NCI-H1092 (cell line): ENCODE measurements at places on chromosomes 1 and 21.

- no peak for DNase-seq
Observed at GRCh38 chr1:116288201-116288598, 84.8 kb upstream of the ATP1A1 start.

- no peak for DNase-seq
Observed at GRCh38 chr1:33167650-33168447, 14.0 kb downstream of the TRIM62 start.

DNA sequence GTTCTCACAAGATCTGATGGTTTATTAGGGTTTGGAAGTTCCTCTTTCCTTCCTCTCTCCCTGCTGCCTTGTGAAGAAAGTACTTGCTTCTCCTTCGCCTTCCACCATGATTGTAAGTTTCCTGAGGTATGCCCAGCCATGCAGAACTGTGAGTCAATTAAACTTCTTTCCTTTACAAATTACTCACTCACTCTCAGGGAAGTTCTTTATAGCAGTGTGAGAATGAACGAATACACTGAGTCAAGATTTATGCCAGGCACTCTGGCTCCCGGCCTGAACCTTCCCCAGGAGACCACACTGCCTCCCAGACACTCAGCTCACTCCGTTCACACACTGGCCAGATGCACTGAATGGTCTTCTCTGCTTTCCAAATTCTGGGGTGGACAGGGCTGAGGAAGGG is 308.3 kb upstream of the AJAP1 start:
- DNase-seq, result no peak

GRCh38 chr1:155320661-155321617 is at the start of gene RUSC1:
RUSC1 (plus strand) TSS chr1:155320894; CDS start chr1:155321774, 880 bp downstream.
- no peak for DNase-seq

GRCh38 chr1:40314721-40315238 is 2.3 kb downstream of the COL9A2 start:
- peak; percentile 64 for DNase-seq

GRCh38 chr1:224859651-224860050 is 69.8 kb upstream of the DNAH14 start:
- no peak for DNase-seq

DNA sequence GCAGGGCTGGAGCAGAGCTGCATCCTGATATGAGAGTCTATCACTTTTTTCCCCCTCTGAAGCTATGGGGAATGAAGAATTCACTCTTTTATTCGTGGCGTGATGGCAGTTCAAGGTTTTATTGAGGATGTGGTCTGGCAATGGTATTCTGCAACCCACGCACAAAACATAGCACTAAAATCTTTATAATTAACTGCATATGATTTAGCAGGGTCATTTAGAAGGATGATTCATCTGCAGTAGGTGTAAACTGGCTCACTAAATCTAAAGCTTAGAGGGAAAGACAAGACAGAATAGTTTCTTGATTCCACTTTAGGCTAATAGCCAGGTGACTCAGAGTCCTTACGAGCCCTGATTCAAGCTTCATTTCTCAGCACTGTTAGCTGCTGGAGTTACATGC is 25.0 kb upstream of the CHRM3 start:
- no peak for DNase-seq

- DNase-seq, result no peak
Observed at GRCh38 chr21:17139696-17140095, 373.1 kb upstream of the CXADR start.

DNA sequence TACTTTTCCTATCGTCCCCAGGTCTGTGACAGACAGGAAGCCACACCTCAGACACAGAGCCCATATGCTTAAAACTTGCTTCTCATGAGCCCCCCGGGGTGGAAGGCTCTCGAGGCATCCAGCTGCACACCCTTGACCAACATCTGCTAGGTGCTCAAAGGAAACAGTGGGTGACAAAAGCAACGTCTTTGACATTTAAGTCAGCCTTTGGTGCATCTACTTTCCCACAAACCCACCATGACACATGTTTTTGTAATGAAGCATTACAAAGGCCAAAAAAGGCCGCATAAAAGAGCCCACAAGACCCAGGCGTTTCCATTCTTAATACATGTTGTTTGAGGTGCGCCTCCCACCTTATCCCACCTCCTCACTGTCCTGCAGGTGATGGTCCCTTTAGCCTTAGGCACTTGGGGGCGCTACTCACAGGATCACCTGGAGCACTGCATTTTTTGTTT is 11.8 kb upstream of the FASLG start:
- no peak for DNase-seq
